ENCODE measurements at places on chromosomes 2 and 18.

- no peak for DNase-seq
Observed at GRCh38 chr2:209525331-209525730, 101.5 kb downstream of the MAP2 start.

DNA sequence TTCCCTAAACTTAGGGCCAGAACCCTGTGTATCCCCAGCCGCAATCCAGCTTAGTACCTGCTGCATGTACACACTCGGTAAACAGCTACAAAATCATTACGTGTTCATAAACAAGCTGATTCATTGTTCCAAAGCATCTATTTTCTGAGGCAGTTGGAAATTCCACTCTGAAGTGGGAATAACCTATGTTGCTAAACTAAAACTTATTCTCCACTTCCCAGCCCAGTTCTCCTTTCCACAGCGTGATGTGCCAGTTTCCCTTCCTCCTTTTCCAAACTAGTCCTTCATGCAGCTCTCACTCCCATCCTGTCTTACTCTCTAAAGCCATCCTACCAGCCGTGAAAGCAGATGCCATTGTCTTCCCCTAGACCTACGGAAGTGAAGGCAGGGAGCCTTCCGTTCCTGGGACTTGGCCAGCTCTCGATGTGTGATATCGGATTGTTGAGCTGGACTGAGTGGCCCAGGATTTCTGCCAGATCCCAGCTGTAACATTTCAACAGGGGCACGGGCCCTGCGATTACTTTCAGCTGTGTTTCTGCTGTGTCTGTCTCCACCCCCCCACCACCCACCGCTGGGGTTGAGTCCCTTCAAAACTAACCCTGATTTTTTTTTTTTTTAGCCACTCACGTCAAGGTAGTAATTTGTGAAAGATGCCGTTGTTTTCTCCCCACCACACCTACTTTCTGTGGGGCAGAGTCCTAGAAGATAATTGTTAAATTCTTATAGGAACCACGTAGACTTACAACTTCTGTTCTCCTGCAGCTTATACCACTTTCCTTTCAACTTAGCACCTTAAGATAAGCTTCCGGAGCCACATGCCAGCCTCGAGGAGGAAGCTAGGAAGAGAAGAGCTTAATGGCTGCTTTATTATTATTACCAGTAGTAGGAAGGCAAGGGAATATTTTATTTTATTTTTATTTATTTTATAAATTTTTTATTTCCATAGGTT, 100.9 kb downstream of the CRIM1 start:
- DNase-seq = no peak

DNA sequence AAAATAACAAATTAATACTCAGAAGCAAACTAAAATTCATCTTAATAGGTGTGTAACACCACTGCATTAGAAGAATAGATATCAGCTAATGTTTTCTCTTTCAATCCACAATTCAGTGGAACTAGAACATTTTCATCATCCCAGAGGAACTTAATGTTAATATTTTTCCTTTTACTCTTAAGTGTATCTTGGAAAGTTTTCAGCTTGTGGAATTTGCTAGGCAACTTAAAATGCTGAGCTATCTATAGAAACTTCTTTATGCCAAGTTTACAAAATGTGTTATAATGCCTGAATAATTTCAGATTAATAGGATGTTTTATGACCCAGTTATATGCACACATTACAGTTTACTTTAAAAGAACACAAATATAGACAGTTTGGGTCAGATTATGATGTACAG, 86.6 kb upstream of the FAM237A start:
- no peak for DNase-seq

DNA sequence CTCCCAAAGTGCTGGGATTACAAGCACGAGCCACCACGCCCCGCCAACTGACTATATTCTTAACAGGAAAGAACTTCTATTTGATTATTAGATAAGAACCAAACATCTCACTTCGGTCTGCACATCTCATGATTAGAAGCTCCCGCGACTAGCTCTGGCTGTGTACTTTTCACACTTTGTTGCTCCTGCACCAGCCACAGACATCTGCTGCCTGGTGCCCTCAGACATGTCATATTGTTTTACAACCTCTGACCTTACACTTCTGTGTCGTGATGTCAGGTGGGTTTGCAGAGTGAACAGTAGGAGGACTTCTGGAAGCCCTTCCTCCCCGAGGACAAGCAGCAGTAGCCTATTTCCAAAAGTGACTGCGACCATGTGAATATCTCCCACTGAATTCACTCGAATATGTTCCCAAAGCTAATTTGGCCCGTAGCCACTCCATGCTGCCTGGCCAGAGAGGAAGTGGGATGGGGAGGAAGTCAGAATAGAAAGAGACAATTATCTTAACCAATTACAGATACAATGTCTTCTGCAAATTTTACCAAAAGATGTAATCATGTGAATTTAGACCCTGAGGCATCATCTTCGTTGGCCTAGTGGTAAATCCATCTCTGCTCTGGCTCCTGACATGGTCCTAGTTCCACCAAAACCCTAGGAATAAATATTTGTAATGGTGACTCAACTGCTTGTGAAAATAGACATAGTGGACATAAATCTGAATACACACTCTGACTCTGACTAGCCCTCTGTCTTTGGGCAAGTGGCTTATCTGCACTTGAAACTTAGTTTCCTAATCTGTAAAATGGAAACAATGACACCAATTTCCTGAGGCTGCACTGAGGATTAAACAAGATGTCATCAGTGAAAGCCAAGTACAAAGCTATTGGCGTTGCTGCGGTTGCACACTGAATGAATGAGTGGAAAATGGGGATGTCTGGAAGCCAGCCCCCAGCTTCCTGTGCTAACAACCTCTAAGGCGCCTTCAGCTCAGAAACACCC, 406.1 kb downstream of the LRATD1 start:
- DNase-seq = no peak

DNA sequence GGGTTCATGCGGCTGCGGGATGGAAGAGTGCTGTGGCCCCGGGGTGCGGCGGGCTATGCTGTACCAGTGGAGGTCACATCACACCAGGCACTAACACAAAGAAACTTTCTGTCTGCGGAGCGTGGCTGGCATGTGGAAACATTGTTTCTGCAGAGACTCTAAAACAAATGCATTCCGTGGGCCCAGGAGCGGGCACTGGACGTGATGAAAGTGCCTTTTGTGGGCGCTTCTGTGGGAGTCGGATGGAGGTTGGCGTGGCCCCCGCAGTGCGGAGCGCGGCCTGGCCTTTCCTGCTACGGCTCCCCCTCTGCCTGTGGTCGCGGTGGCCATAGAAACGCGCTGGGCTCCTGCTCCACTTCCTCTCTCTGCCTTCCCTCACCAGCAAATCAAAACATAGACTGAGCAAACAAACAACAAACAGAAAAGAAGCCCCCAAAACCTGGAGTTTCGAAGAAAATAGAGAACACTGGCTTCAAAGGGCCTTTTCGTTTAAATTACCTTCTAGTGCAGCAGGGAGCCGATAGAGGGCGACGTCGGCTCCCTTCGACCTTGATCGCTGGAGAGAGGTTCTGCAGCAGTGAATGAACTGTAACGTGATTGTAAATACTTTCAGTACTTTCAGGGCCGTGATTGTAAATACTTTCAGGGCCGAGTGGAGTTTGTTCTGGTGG, 51.4 kb downstream of the KIF5C start:
- DNase-seq = no peak

- DNase-seq = no peak
Observed at GRCh38 chr2:60558536-60558935, 5.1 kb upstream of the BCL11A start.

GRCh38 chr2:138507267-138507666, 5.7 kb downstream of the SPOPL start:
- no peak for DNase-seq

DNA sequence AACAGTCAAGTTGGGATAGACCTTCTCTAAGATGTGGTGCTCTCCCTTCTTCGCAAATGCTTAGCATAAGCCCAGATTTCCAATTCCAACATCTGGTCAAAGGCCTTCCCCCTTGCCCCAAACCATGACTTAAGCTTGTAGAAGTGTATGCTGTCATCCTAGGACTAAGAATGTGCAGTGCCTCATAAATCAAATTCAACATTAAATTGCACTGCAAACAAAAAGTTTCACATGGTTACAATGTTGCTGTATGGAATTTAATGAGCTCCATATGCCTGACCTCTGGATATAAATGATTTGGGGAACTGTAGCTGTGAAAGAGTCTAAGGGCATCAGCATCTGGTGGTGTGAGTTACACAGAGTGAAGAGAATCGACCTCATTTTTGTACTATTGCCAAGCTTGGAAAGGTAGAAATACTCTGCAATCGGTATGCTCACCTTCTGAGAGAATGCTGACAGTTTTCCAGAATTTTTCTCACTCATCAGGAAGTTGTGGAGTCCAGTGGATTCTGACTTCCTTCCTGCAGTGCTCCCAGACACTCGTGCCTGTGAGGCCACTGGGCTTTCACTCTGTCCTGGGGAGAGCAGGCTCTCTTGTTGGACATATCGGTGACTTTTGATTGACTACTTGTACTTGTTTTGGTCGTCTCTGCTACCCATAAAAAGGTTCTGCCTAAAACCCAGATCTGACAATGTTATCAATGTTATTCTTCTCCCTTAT, 40.6 kb downstream of the FASTKD2 start:
- DNase-seq = no peak

- DNase-seq = no peak
Observed at GRCh38 chr2:102634831-102635241, 15.5 kb downstream of the SLC9A2 start.

- DNase-seq = peak; percentile 99
Observed at GRCh38 chr2:8583400-8584173, 98.3 kb upstream of the ID2 start.

DNA sequence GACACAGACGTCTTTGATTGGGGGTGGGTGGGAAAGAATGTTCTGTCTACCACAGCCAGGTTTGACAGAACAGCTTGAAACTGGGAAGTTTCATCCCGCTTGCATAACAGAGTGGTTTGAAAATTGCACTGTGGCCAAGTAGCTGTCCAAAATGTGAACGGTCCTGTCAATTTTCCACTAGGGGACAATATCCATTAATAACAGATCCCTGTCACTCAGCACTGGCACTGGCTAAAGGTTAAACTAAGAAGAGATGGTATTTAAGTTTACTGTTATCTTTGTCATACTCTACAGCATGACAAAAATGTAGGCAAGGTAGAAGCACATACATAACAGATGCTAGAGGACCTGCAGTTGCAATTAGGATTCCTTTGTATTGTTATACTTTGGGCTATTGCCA, 55.6 kb upstream of the ACMSD start:
- DNase-seq = no peak

DNA sequence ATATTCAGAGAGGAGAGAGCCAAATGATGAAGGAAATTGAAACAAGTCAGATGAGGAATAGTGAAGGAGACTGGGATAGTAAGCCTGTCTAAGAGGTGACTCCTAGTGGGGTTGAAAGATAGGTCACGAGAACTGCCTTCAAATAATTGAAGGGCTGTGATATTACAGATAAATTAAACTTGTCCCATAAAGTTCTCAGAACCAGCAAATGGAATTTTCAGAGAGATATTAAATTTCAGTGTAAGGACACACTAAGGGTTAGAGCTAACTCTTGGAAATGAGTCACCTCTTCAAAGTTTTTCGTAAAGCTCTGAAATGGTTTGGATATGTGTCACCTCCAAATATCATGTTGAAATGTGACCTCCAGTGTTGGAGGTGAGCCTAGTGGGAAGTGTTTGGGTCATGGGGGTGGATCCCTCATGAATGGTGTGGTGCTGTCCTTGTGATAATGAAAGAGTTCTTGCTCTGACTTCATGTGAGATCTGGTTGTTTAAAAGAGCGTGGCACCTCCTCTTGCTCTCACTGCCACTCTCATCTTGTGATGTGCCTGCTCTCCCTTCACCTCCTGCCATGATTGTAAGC, 87.3 kb downstream of the BABAM2 start:
- DNase-seq = no peak

GRCh38 chr18:45340884-45341283, 274.4 kb upstream of the SLC14A2 start:
- no peak for DNase-seq

GRCh38 chr2:148718039-148718438, 73.5 kb downstream of the EPC2 start:
- DNase-seq = no peak

DNA sequence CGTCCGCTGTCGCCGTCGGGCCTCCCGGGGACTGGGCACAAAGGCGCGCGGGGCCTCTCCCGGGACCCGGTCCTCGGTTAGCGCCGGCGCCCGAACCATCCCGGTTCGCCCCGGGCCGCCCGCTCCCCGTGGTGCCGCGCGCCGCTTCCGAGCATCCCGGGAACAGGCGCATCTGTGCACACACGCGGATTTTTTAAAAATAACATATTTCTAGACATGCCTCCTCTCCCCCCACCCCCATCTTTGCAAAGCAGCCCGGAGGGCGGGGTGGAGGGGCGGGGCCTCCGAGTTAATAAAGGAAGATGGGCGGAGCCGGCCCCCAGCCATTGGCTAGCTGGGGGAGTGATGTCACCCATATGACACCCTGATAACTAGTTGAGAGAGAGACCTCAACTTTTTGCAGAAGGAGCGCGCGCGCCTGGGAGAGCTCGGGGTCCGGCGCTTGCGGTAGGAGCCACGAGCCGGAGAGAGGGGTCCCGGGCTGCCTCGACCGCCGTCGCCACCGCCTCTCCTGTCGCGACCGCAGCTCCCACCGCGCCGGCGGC, at the start of gene SOX11:
SOX11 (plus strand) TSS at position 400 of the 545 bp plus-strand sequence. CDS start 338 bp downstream, outside the sequence.
- peak; percentile 99 for DNase-seq

DNA sequence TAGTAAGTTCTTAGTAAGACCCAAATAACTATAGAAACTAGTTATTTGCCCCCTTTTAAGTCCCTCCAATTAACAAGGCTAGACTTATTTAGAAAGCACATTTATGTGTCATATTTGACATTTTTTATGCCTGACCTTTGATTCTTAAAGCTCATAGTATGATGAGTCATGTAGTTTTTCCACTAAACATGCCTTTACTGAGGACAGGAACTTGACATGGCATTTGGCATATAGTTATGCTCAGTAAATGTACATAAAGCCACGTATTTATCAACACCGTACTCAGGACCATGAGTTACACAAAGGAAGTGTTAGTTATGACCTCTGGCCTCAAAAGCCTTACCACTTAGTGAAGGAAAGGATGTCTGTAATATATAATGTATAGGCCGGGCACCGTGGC, 78.9 kb downstream of the GNAL start:
- DNase-seq = no peak

DNA sequence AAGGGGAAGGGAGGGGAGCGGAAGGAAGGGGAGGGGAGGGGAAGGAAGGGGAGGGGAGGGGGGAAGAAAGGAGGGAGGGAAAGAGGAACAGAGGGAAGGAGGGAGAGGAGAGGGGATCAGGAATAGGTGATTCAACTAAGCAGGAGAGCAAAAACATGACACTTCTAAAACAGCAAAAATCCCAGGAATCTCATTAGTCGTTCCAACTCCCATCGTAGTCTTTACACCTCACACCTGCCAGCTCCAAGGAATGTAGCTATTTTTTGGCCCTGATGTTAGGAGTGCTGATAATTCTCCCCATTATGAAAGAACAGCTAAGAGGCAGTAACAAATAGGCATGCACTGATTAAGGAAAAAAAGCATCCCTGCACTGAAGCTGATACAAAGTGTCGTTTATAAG, 709.9 kb upstream of the PKDCC start:
- DNase-seq = no peak

- DNase-seq = peak; percentile 23
Observed at GRCh38 chr2:102826904-102827303, 65.1 kb downstream of the TMEM182 start.

- no peak for DNase-seq
Observed at GRCh38 chr18:21599585-21600525, 649 bp downstream of the ESCO1 start.

GRCh38 chr2:96374211-96374951, 38.8 kb downstream of the NCAPH start:
- DNase-seq = no peak

- no peak for DNase-seq
Observed at GRCh38 chr2:29057006-29057405, 17.3 kb downstream of the PCARE start.

GRCh38 chr2:238946318-238947242, 98.7 kb downstream of the TWIST2 start:
- DNase-seq = no peak
